ENCODE measurements at places on chromosomes 12 and 14. TPM values are rescaled to one million over a fixed set of nuclear protein-coding genes. Genes with fewer than 3 reads are reported as not detected.

The TMEM117 gene
- 1.1 TPM for total RNA-seq

The RHOJ gene
- not detected for total RNA-seq

The MIPOL1 gene
- 22.0 TPM for total RNA-seq

GRCh38 chr12:96321941-96322340, 78.3 kb downstream of the CDK17 start:
- H3K36me3 ChIP-seq, result peaks cover 11% of the 10 kb centered on the region
- peaks cover 8% of the 10 kb centered on the region for H3K4me1 ChIP-seq
- DNase-seq, result no peak
- H3K4me3 ChIP-seq, result no peak overlapping the region

DNA sequence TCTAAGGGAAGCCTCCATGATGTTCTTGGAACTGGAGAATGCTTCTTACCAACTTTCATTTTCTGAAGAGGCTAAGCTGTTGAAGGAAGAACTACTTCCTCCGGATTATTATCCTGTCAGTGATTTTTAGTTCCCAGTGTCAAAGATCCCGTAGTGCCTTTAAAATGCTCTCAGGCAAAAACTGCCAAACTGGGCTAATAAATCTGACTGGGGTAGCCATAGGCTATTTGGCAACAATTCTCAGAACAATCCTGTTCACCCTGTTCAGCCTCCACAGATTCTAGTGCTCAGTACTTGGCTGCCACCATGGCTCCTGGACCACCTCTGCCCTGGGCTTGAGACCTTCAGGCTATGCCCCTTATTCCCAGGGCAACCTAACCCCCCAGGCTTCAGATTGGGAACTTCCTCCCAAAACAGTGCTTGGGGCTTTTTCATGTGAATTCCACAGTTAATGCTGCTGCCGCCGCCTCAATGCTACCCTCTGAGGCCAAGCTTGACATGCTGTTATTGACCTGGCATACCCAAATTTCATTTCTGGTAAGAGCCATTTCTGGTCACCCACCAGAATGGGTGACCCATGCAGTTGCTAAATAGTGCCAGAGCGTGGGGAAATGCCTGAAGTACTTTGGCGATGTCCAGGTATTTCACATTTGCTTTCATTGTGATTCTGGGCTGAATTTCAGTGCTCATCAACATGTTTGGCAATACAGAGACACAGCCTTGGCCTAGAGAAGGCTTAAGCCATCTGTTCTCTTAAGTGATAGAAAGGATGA, 110.0 kb upstream of the ARHGAP5 start:
- DNase-seq, result no peak
- H3K36me3 ChIP-seq, result peaks cover 7% of the 10 kb centered on the region
- H3K27me3 ChIP-seq, result no peaks in the 10 kb centered on the region

DNA sequence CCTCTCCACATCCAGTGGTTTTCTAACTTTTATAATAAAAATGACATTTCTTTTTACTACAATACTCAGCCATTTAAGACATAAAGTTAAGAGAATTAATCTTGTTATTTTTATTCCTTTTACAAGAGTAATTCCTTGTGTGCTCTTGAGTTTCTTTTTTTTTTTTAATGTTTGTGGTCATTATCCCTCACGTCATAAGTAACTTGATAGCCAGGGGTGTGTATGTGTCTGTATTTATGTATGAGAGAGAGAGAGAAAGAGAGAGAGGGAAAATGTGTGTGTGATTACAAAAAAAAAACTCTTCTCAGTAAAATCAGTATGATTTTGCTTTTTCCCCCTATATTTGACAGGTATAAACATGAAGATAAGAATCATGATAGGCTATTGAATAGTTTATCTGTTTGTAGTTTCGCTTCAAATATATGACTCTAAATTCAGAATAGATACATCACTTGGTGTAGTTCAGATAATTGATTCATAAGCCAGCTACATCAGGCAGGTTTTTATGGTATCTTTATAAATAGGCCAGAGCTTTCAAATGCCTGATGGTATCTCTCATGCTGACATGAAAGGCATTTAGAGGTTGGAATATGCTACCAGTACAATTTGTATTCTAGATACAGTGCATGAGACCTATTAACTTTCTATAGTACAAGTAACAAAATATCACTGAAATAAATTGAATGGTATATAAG, 34.9 kb downstream of the RERGL start:
- DNase-seq, result no peak
- no peak overlapping the region for H3K4me3 ChIP-seq
- no peaks in the 10 kb centered on the region for H3K4me1 ChIP-seq
- no peak overlapping the region for H3K27ac ChIP-seq

DNA sequence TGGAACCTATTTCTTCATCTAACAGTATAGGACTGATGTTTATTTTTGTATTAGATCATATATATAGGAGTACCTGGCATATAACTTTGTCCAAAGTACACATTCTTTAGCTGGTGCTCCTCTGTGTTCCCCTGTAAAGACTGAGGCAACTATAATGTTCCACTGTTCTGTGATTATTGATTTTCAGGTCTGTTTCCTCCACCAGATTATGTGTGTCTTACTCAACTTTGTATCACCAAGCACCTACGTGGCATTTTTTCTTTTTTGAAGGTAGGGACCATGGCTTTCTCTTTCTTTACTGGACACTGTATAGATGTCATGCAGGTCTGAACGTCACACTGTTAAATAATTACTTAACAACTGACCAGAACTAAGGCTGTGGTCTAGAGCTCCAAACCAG, 29.3 kb downstream of the BICD1 start:
- H3K27ac ChIP-seq, result peak overlapping the region; percentile 78
- peak overlapping the region; percentile 23 for H3K4me3 ChIP-seq
- H3K27me3 ChIP-seq, result no peaks in the 10 kb centered on the region

DNA sequence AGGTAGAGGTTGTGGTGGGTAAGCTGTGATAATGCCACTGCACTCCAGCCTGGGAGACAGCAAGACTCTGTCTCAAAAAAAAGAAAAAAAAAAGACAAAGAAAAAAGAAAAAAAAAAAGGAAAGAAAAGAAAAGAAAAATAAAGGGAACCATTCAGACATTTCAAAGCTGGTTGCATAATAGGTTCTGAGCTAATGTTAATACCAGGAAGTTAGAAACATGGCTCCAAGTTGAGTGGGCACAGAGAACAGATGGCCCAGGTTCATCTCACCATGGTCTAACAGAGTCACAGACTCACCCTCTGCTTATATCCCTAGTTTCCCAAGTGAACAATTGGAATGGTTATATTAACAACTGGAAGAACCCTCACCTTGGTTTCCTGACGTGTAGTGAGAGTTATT, 17.4 kb upstream of the ZDHHC17 start:
- no peaks in the 10 kb centered on the region for H3K36me3 ChIP-seq
- no peak overlapping the region for H3K4me3 ChIP-seq
- H3K4me1 ChIP-seq, result no peaks in the 10 kb centered on the region
- H3K27me3 ChIP-seq, result no peaks in the 10 kb centered on the region
- DNase-seq, result no peak
- no peak overlapping the region for H3K27ac ChIP-seq

GRCh38 chr14:96756745-96757144, 40.4 kb upstream of the VRK1 start:
- H3K27ac ChIP-seq, result no peak overlapping the region
- H3K36me3 ChIP-seq, result no peaks in the 10 kb centered on the region
- H3K27me3 ChIP-seq, result peaks cover 47% of the 10 kb centered on the region

DNA sequence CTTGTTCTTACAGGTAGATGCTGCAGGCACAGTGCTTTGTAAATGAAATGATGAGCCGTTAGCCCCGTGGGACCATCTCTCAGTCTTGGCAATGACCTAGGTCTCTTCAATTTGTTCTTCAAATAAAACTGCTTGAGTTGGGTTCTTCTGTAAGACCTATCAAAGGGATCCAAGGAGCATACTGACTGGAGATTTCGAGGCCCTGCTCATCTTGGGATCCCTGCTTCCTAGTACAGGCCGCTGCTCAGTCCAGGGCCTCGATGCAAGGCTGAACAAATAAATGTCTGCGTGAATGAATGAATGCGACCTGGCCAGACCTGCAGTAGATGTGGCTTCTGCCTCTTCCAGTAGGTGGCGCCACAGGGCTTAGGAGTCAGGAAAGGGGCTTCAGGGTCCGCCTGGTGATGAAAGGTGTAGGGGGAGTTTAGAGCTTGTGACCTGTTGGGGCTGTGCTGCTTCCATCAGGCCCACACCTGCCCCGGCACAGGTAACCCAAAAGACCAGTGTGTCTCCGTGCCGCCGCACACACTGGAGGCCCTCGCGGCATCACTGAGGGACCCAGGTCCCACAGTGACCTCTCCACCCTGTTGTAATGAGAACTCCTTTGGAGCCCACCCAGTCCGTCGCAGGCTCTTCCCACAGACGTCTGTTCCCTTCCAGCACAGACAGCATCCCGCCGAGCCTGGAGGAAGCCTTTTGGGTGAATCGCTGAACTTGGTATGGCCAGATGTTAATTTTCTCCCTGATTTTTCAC, 4.4 kb downstream of the CACNA1C start:
- no peak overlapping the region for H3K4me3 ChIP-seq
- DNase-seq, result peak; percentile 56
- H3K27ac ChIP-seq, result no peak overlapping the region
- no peaks in the 10 kb centered on the region for H3K36me3 ChIP-seq

DNA sequence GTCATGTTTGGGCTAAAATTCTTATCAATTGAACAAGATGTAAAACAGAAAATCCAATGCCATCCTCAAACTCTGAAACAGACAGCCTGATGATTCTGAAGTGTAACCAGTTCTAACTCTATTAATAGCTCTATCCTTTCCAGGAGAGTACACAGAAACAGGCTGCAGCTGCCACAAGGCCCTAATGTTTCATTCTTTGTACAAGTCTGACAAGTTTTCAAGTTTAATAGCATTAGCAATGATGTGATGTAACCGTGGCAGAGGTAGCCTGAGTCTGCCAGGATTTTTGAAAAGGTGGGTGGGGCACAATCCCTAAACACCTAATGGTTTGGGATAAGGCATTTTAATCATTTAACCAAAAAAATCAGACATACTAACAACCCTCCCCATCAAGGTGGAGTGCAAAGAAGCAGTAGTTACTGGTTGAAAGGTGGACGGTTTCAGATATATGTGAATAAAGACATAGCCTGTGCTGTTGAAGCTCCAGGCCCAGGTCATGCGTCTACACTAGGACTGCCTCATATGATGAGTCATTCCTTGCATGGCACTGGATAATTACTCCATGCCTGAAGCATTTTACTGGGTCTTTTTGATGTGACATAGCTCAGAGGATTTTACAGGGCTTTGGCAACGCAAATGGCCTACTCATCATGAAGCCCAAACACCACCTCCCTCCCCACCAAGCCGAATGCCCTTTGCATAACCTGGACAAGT, 145.1 kb upstream of the GRIP1 start:
- DNase-seq, result peak; percentile 42
- H3K4me1 ChIP-seq, result peaks cover 20% of the 10 kb centered on the region
- no peaks in the 10 kb centered on the region for H3K27me3 ChIP-seq
- H3K4me3 ChIP-seq, result peak overlapping the region; percentile 19
- peak overlapping the region; percentile 65 for H3K27ac ChIP-seq
